M059J (cell line): ENCODE measurements at places on chromosomes 2 and 18. TPM values are rescaled to one million over a fixed set of nuclear protein-coding genes. Genes with fewer than 3 reads are reported as not detected.

GRCh38 chr2:85015653-85016360, 44.8 kb downstream of the KCMF1 start:
- DNase-seq, result no peak

Gene PXDN
- total RNA-seq, result 94.5 and 115 TPM in 2 replicates

Gene NDUFV2
- 114 and 177 TPM in 2 replicates for total RNA-seq

- DNase-seq, result peak; percentile 55
Measured at GRCh38 chr18:42517896-42518295, 562.9 kb downstream of the PIK3C3 start.

DNA sequence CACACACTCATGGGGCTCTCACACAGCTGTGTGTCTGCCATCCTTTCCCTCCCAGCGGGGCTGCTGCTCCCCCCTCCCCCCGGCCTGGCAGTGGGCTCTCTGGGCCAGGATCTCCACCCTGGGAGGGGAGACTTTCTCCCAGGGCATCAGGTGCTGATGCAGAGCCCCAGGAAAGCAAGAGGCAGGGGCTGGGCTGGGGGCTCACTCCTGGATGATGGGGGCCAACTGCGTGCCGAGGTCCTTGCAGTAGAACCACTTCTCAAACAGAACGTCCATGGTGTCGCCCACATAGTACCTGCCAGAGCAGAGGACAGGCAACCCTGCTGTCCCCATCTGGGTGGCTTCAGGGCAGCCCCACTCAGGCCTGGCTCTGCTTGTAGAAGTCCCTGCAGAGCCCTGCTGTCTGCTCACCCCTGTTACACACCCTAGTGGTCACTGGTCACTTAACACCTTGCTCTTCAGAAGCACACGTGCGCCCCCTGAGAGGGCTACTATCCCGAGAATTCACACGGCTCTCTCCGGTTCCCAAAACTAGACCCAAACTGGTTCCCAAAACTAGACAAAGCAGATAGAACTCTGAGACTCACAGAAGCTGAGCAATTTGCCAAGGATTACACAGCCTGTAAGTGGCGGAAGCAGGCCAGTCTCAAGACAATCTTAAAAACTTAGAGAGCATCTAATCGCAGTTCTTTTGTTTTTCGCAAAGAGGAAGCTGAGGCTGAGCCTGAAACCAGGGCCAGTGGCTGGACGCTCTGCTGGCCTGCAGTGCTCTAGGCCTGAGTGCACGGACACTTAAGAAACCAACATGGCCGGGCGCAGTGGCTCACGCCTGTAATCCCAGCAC, 6.6 kb upstream of the OXER1 start:
- peak; percentile 37 for DNase-seq

DNA sequence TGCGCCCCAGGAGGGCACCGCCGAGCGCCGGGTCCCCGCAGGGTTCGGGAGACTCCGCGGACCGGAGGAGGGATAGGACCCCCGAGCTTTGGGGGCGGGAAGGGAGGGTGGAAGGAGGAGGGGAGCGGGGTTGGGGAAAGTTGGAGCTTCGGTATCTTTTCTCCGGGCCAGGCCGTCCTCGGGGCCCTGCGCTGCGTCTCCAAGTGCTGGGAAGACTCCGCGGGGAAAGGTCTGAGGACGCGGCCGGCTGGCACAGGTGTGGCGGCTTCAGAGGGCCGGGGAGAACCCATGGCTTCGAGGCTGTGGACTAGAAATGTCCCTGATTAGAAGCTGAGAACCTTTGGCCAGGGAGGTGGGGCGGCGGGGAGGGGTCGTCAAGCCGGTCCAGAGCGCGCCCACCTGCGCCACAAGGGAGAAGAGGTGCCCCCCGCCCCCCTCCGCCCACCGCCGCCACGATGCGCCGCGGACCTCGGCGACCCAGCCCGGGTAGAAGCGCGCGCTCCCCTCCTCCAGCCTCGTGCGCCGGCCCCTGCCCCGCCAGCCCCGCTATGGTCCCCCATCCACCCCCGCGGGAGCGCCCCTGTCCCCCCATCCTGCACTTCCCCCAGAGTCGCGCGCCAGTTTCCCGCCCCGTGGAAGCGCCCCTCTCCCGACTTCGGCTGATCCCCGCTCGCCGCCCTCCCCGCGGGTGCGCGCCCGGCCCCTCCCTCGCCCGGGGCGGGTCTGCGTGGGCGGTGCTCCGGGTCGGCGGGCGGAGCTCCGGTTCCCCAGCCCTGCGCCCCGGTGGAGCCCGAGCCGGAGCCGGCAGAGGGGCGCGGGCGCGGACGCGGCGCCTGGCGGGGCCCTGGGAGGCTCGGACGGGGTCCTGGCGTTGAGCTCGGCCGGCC, at the start of gene SNTG2:
Gene SNTG2 (plus strand): TSS at position 770 of the 887 bp plus-strand sequence. CDS start 148 bp downstream, outside the sequence.
- no peak for DNase-seq

GRCh38 chr2:237485304-237485703, 1.7 kb upstream of the MLPH start:
- DNase-seq, result peak; percentile 32

Gene RRM2
- 110 and 170 TPM in 2 replicates for total RNA-seq

DNA sequence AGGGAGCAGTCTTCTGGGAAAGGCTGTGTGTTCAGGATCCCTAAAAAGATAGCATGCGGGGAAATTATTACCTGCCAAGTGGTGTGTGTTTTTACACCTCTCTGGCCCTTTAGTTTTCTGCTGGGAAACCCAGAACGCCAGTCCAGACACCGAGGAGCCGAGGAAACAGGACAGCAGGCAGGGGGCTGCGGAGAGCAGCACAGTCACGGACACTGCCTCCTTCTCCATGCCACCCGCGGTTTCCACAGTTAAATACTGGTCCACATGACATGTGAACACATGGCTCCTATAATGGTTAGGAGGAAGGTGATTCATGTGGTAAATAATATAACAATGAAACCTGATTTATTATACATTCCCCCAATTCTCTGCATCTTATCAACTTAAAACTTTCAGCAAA, 20.4 kb downstream of the CNOT11 start:
- DNase-seq, result no peak

GRCh38 chr2:135168204-135168856, 116.2 kb downstream of the RAB3GAP1 start:
- DNase-seq, result no peak

Gene MC5R
- not detected in 2 replicates for total RNA-seq

Gene SERPINB4
- 0.05 TPM in 1 of 2 replicates, not detected in the other for total RNA-seq

Gene ASB18
- 0.30 TPM in 1 of 2 replicates, not detected in the other for total RNA-seq

Gene ERMN
- 0.12 and 0.17 TPM in 2 replicates for total RNA-seq

Gene SPRED2
- total RNA-seq, result 5.1 and 11.6 TPM in 2 replicates

- no peak for DNase-seq
Measured at GRCh38 chr2:224036731-224037361, 2.2 kb downstream of the SERPINE2 start.

Gene DSG2
- total RNA-seq, result 0.34 TPM in 1 of 2 replicates, not detected in the other

- no peak for DNase-seq
Measured at GRCh38 chr2:152051436-152051835, 47.4 kb downstream of the CACNB4 start.

GRCh38 chr2:151691631-151692030, 42.6 kb downstream of the NEB start:
- no peak for DNase-seq
